ENCODE measurements at places on chromosomes 2 and 18. TPM values are rescaled to one million over a fixed set of nuclear protein-coding genes. Genes with fewer than 3 reads are reported as not detected.

DNA sequence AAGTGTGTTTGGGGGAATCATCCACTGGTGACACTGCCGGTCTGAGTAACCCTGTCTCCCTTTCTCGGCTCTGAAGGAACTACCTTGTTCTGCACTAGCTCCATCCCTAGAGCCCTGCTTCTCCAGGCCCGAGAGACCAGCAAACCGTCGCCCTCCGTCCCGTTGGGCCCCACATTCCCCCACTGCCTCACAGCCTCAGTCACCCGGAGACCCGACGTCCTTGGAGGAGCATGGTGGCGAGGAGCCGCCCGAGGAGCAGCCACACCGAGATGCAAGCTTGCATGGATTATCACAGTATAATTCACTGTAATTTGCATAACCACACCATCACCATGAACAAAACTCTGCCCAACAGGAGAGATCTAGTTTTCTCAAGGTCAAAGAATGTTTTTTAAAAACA is 126.2 kb downstream of the MTCL1 start:
- no peak for DNase-seq

- DNase-seq: peak; percentile 63
Observed at GRCh38 chr2:290090-290722, 2.3 kb upstream of the ALKAL2 start.

GRCh38 chr2:174012347-174013314 is 47.5 kb upstream of the SP3 start:
- peak; percentile 27 for DNase-seq

DNA sequence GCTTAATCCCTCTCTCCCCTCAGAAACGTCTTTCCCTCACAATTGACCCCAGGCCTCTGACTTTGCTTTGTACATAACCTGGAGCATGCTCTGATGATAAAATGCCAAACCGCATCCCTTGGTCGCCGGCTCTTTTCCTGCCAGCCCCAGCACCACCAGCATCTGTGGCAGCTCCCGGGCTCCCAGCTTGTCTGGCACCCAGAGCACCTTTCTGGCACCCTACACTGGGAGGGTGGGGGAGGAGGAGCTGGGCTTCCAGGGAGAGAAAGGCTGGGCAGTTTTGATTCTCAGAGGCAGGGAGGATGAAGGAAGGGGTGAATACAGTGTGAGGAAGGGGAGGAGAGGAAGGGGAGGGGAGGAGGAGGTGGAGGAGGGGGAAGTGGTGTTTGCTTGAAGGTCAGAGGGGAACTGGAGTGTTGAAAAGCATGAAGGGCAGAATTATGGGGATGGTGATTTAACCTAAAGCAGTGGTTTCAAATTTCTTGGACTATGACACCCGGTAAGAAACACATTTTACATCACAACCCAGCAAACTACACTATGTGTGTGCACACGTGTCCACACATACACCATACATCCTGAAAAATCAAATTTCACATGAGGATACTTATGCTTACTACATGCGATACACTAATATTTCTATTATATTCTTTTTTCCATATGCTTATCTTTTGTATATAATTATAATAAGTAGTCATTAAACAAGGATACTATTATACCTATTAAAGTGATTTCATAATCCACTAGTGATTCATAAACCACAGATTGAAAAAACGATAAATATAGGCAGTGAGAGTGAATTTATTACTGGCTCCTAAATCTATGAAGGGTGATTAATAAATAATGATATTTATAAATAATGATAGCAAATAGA is 30.0 kb upstream of the IGFBP2 start:
- no peak for DNase-seq

GRCh38 chr18:55382277-55382805 is 205.7 kb downstream of the TCF4 start:
- no peak for DNase-seq

DNA sequence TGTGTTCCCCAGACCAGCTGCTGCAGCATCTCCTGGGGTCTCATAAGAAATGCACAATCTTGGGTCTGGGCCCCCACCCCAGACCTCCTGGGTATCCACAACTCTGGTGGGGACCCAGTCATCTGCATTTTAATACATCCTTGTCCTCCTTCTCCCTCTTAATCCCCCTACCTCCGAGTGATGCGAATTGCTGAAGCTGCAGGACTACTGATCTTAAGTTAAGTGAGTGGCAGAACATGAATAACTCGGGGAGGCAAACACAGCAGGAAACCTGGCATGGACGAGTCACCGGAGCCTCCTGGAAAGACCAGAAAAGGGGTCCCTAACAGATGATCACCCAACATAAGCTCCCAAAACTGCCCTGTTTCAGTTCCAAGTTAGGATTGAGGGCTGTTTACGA is 283.2 kb upstream of the MGAT5 start:
- DNase-seq: no peak

DNA sequence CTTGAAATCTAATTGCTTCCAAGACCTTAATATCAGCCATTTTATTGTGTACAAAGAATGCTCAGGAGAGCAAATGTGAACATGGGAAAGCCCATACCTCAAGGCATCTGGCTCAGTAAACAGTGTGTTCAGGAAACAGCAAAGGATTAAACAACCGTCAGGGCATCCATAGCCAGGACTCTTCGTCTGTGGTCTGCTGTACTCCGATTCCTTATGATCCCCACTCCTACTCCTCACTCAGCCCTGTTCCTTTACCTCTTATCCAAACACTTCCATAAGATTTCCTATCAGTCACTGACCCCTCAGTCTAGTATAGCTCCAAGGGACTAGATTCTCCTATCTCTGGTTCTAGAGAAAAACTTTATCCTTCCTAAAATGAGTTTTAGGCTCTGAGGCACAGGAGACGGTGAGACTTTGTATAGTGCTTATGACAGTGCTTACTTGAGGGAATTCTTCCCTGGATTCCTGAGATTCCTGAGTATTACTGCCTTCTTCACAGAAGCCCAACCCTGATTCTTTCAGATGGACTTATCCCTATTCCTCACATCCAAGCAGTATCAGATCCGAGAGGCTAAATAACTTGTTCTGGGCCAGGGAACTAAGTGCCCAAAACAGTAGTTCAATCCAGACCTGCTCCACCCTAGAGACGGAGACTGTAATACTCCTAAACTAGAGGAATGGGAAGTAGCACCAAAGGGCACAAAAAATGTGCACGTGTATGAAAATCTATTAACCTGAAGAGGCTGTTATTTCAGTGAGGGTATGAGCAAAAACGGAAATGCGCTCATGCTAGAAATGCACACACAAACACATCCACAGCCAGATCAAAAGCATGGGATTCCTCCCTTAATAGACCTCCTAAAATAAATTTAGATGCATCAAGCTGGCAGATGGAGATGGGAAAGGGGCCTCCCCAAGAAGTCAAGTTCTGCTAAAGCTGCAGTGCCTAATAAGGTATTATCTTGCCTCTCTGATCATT is 42.1 kb upstream of the SIGLEC15 start:
- no peak for DNase-seq

- no peak for DNase-seq
Observed at GRCh38 chr2:54931473-54931872, 118.8 kb downstream of the RTN4 start.

Gene FBXO36
- 1.6 TPM for total RNA-seq

Gene CNDP1
- not detected for total RNA-seq

Gene SLC9A2
- 0.18 TPM for total RNA-seq

Gene SERPINE2
- total RNA-seq: 40.4 TPM

Gene LRRTM4
- total RNA-seq: not detected

Gene CHCHD5
- 34.8 TPM for total RNA-seq

All from activated CD8-positive, alpha-beta T cell treated with anti-CD3 and anti-CD28 coated beads for 36 hours (primary cell).